ENCODE measurements at places on chromosomes 4 and X.

DNA sequence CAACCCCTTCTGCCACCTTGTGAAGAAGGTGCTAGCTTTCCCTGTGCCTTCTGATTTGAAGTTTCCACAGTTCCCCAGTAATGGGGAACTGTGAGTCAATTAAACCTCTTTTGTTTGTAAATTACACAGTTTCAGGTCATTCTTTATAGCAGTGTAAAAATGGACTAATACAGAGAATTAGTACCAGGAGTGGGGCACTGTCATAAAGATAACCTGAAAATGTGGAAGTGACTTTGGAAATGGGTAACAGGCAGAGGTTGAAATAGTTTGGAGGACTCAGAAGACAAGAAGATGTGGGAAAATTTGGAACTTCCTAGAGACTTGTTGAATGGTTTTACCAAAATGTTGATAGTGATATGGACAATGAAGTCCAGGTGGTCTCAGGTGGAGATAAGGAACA, 131.0 kb upstream of the HAND2 start:
- no peak for DNase-seq

GRCh38 chr4:83112231-83112630, 2.3 kb downstream of the PLAC8 start:
- peak; percentile 44 for DNase-seq

DNA sequence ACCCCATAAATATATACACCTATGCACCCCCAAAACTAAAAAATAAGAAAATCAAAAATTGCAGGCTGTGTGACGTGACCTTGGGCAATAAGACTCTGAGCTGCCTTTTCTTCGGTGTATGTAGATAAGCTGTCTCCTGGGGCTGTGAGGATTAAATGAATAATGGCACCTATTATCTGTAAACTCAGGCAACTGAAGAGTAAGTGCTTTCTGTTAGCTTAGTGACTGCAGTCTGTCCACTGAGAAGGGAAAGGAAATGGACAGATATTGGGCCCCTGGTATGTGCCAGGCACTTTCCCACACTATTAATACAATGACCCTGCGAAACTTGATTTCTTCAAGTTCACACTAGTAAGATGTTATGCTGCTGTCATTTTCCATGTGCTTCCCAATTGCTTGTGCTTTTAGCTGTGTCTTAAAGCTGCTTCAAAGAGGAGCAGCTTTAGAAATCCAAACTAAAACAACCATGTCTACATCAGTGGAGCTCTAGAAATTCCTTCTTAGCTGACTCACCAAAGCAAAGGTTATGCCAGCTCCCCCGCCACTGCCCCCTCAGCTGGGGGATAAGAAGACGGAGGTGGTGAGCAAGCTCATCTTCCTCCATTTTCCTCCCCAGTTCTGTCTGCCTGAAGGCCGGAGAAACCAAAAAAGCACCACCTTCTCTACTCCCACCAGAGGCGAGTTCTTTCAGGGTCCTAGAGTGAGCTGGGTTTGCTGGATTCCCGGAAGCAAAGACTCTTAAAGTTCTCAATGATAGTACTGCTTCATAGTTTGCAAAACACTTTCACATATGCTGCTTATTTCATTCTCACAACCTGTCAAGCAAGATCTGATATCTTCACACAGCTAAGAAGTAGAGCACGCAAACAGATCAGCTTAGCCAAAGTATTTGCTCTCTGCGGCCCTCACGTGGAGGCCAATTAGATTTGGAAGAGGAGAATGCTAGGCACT, 8.8 kb upstream of the DGAT2L6 start:
- DNase-seq = no peak

DNA sequence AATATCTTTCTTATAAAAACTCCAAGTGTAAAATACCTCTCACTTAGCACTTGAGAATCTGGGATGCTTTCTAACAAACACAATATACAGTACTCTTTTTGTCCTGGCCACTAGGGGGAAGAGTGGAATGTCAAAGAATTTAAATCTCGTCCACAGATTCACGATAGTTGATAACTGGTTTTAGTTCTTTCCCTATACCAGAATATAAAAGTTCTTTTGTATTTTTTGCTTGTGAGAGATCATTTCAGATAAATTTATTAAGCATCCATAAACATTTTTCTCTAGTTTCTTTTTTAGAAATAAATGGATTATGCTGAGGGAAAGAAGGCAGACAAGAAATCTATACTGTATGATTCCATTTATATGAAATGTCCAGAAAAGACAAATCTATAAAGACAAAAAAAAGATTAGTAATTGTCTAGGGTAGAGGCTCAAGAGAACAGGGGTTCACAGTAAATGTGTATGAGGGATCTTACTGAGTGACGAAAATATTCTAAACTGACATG, 50.4 kb downstream of the MGARP start:
- peak; percentile 68 for DNase-seq

DNA sequence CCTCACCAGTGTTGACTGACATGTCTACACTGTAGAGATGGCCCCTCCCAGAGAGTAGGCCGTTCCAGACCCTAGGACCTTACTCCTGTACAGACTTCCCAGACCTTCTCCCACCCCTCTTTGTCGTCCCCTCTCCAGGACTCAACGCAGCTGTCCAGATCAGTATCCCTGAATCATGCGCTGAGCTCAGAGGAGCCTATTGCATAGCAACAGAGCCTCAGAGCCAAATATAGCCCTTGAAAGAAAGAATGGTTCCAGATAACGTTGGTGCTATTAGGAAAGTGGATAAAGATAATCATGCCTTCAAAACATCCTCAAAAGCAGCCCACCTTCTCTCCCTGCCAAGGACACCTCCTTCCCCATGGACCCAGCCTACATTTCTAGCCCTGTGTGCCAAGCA, 27.8 kb upstream of the NXF3 start:
- DNase-seq = no peak

DNA sequence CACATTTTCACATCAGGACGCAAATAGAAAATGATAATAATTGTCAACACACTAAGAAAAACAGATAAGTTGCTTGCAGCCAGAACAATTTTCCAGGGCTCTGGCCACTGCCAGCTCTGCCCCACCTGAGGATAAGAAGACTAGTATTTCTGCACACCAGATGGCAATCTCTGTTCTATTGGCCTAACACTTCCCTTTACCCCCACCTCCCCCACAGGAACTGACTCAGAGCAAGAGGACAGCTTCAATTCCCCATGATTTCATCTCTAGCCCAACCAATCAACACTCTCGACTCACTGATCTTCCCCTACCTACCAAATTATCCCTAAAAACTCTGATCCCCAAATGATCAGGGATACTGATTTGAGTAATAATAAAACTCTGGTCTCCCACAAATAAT, 164.0 kb downstream of the SMARCA1 start:
- no peak for DNase-seq

DNA sequence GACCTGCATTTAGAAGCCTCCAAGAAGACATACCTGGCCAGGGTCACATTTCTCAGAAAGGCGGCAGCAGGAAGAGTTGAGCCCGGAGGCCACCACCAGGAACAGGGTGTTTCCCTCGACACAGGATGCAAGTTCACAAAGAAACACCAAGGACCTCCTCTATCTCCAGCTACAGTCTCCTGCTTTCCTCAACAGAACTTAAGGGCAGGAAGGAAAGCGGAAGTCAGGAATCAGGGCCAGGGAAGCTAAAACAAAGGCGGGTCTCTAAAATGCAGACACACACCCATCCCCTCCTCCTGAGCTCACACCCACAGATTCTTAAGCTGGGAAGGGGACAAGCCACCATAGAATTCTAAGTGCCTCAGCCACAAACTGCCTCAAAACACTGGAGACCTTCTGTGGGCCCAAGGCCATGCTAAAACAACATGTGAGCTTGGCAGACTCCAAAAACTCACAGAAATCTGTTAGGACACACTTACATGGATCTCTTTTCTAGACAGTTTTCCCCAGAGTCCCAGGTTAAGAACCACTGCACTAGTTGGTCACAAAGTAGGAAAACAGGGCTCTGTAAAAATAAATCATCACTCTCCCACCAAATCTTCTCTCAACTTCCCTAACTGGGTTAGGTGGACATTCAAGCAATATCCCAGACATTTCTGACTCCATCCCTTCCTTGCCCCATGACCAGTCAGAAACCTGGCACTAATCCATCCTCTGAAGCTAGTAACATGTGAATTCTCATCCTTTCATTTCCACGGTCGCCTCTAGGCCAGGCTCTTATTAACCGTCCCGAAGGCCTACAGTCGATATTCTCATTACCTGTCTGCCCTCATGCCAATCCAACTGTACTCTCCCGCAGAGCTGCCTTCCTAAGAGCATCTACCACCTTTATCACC, 163.2 kb downstream of the APBB2 start:
- no peak for DNase-seq

GRCh38 chr4:141721174-141721573, 84.8 kb downstream of the IL15 start:
- DNase-seq = no peak

DNA sequence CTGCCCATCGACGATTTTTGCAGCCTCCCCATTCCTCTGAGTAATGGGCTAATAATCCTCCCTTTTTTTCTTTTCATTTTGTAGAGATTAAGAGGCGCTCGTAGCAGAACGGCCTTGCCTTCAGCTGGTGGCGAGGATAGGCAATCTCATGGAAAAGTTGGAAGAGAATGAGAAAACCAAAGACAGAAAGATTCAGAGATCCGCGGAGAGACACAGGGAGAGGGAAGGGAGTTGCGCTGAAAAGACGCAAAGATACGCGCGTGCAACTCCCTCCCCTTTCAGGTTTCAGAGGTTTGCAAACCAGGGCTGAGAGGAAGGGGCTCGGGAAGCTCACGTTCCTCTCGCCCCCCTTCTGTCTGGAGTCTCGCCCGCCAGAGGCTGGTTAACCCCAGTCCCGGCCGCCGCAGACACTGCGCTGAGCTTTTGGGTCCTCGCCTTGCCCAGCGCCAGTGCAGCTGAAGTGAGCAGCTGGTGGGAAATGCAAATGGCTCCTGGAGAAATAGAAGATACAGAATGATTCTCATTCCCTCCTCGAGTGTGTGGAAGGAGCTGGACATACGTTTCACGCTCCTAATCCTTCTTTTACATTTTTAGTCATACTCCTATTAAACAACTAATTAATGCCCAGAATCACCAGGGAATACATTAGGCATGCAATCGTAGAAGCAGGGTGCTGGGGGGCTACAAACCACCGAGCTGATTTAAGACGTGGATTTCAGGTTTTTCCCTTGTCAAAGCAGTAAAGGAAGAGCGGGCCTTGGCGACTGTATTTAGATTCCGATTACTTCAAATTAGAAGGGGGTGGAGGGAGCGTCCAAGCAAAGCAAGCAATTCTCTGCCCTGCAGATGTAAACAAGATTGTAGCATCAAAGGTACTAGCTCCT, 16.6 kb upstream of the PITX2 start:
- DNase-seq = no peak

DNA sequence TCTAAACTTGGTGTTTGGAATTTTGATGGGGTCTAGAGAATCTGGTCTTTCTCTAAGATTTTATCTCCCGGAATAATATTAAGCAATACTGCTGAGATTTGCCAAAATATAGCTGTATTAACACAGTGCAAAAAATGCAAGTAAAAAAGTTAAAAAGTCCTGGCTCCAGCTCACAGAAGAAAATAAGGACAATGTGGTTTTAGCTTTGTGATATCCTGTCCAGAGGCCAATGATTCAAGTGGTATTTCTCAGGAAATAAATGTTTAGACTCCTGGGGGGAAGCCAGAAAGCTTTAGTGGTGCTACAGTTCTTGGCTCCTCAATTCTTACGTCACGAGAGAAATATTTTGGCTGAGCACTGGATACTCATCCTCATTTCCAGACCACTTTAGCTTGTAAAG, 40.9 kb upstream of the IL13RA2 start:
- DNase-seq = no peak

- DNase-seq = no peak
These were observed 404.8 kb downstream of the NLGN4X start for GRCh38 chrX:5823903-5824302.

GRCh38 chr4:84689197-84689596, 106.3 kb downstream of the CDS1 start:
- no peak for DNase-seq

Data from CD4-positive, alpha-beta T cell treated with Interleukin-17A for 1 hour (primary cell).